ENCODE measurements at places on chromosomes 3 and 15.

DNA sequence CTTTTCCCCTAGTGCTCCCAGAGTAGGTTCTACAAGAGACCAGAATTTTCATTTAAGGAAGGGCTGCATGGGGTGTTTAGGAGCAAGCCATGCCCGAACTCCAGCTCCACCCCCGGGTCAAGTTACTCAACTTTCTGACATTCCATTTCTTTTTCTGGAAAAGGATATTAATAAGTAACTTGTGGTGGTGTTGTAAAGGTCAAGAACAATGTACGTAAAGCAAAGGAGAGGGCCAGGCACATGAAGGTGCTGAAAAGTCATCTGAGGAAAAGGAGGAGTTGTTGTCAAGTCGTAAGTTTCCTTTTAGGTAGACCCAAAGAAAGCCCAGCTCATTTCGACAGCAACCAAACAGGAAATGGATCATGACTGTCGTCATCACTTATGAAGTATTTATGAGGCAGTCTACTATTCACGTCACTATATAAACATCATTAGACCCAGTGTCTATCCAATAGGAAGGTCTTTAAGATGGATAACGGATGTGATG, 319.6 kb upstream of the IL12A start:
- no peak for DNase-seq

GRCh38 chr15:87873516-87873915, 383.0 kb downstream of the NTRK3 start:
- DNase-seq: no peak

GRCh38 chr3:21393683-21394311, 357.2 kb downstream of the ZNF385D start:
- no peak for DNase-seq

DNA sequence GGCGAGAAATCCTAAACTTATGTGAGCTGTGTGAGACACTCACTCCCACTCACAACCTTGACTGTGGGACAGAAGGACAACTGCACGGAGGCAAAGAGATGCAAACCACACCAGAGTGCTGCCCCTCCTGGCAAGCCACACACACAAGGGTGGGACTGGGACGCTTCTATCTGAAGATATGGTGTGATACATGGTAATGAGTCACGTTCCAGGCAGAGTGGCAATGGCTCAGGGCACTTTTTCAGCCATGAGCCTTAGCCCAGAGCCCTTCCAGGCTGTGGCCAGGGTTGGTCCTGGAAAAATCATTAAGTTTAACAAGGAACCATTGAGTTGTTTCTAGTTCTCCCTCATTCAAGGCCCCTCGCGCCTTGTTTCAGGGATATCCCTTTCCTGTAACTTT, 56.1 kb downstream of the WNT5A start:
- DNase-seq: no peak

DNA sequence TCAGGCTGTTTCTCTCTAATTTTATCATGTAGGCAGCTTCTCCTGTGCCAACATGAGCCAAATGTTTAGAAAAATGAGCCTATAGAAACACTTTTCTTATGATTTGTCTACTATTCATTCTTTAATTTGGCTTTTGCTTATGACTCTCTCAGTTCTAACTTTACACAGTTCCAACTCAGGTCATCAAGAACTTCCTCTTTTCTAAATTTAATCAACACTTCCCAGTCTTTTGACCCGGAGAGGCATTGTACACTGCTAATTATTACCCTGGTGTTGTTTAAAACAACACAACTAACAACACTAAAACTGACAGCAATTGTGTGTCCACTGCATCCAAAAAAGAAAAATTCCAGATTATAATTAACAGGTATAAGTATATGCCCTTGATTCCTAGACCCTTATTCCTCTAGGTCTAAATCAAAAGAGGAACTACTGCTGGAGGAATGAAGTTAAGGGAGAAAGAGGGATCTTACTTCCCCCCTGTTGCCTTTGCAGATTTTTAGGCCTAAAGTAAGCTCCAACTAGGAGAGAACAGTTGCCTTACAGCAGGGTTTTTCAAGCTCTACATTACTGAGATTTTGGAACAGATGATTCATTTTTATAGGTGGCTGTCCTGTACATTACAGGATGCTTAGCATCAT, 332.2 kb upstream of the GOLIM4 start:
- no peak for DNase-seq

DNA sequence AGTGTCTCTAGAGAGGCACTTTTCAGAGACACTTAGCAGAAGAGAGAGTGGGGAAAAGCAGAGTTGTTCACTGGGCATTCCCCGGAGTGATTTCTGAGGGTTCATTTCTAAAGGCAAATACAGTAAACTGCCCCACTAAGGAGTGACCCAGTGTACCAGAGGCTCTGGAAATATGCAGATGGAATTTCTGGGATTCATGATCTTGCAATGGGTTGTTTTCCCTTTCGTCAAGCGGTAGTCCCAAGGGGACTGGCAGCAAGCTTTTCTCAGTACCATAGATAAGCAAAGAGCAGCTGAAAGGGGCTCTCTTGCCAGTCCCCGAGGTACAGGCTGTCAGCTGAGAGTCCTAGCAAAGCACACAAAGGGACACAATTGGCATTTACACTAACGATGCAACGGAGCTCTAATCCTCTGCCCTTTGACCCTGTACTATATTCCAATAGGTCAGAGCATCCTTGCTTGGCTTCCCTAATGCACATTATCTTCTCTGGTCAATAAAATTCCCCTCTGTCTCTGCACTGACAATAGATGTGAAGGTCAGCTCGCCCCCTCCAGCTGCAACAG, 155.6 kb downstream of the SEMA6D start:
- peak; percentile 6 for DNase-seq

- DNase-seq: no peak
Measured at GRCh38 chr3:19931180-19931692, 2.8 kb downstream of the EFHB start.

- no peak for DNase-seq
Measured at GRCh38 chr3:32876920-32877319, 59.1 kb downstream of the TRIM71 start.

DNA sequence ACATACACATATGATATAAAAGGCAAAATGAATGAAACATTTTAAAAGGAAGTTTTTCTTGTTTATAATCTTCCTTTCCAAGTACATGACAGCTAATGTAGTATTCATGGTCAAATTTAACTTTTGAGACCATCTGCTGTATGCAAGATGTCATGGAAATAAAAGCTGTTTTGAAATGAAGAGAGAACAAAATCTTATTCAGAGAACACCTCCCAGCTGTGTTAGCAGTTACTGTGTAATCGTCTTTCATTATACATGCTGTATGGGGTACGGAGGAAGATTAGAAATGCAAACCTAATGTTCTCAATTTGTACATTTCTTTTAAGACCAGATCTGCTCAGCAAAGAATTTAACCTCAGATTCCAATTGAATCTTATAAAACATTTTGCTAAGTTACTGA, 1182.3 kb downstream of the OTOL1 start:
- DNase-seq: no peak

GRCh38 chr3:23821858-23822257, 16.1 kb downstream of the UBE2E1 start:
- DNase-seq: no peak

GRCh38 chr15:37733628-37734027, 200.8 kb upstream of the TMCO5A start:
- no peak for DNase-seq

- DNase-seq: no peak
Measured at GRCh38 chr3:169591159-169591951, 72.2 kb downstream of the MECOM start.

GRCh38 chr15:57922776-57923175, 142.7 kb downstream of the ALDH1A2 start:
- no peak for DNase-seq

DNA sequence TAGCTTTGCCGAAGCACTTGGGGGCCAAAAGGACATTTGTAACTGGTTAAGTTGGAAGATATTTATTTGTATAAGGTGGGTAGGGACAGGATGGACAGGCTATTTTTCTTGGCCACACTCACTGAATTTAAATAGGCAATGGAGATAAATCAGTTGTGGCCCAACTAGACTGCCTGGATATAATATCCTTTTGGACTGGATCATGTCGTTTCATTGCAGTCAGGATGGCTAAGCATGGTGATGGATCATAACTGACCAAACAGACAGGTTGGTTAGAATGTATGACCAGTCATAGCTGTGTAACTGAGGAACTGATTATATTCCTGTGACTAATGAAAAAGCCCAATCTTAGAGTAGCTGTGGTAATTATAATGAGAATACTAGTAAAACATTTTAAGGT, 284.0 kb downstream of the LPP start:
- no peak for DNase-seq

- DNase-seq: no peak
Measured at GRCh38 chr15:84570164-84570735, 30.6 kb upstream of the ZSCAN2 start.

DNA sequence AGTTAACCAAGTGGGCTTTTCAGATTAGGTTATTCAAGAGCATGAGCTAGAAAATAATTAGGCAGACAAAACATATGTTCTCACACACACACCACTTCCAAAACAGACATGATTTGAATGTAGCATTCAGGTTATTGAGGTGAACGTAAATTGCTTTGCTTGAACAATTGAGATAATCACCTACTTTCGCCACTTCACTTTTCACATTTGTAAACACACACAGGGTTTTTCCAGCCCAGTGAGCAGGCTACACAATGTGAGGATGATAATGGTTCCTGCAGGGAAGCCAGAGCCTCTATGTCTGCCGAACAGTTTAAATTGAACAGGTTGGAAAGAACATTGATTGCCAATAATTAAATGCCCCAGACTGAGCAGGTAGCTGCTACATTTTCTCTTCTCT, 560.8 kb downstream of the OCA2 start:
- DNase-seq: peak; percentile 86

- no peak for DNase-seq
Measured at GRCh38 chr3:196344663-196345062, 6.5 kb upstream of the TM4SF19 start.

GRCh38 chr3:149701977-149702350, 44.1 kb upstream of the WWTR1 start:
- DNase-seq: no peak

GRCh38 chr15:54032066-54032465, 53.8 kb downstream of the UNC13C start:
- DNase-seq: no peak

GRCh38 chr3:3744826-3745225, 54.4 kb upstream of the LRRN1 start:
- no peak for DNase-seq

DNA sequence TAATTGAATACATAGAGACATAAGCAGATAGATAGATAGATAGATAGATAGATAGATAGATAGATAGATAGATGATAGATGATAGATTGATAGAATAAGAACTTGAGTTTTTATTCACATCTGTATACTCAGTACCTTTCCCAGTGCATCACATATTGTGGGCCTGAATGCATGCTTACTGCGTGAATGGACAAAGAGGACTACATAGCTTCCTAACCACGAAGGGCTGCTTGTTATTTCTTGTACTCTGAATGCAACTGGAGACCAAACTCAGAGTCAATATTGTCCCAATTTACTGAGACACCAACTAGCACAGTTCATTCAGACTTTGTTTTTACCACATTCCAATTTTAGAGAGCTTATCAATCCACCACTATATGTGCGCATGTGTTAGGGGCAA, 422.9 kb upstream of the GRM7 start:
- DNase-seq: no peak

- peak; percentile 9 for DNase-seq
Measured at GRCh38 chr3:151210676-151211381, 7.8 kb upstream of the GPR171 start.

DNA sequence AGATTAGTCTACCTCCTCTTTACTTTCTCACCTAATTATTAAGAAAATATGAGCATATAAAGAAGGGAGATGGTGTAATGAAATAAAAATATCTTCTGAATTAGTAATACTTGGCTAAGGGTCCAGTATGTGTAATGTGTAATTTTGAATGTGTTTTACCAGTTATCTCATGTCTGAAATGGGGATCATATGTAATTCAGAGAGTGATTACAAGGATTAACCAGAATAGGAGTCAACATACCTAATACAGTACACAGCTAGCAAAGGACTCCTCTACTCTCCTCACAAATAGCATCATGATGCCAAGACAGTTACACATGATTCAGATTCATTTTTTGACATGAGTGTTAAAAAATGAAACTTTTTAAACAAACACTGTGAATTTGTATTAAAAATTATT, 570.4 kb downstream of the SI start:
- no peak for DNase-seq

- DNase-seq: no peak
Measured at GRCh38 chr3:152193673-152194267, 75.0 kb upstream of the MBNL1 start.

GRCh38 chr3:152910966-152911365, 76.0 kb downstream of the P2RY1 start:
- DNase-seq: no peak

- no peak for DNase-seq
Measured at GRCh38 chr3:66029014-66029413, 9.7 kb downstream of the MAGI1 start.

DNA sequence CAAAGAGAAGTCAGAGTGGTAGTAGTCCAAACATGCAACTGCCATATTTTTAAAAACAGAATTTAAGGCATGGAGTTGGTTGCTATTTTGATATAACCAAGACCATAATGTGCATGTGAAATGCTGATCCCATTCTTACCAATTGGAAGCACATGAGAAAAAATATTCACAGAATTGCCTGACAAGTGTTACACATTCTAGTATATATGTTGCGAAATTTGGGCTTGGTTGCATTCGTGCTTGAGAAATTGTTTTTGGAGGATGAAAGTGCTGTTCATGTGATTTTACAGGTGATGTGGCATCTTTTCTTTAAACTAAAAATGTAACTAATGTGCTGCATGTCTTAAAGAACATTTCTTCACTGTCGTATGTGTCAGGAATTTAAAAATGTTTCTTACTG, 199.7 kb downstream of the CHL1 start:
- DNase-seq: no peak

DNA sequence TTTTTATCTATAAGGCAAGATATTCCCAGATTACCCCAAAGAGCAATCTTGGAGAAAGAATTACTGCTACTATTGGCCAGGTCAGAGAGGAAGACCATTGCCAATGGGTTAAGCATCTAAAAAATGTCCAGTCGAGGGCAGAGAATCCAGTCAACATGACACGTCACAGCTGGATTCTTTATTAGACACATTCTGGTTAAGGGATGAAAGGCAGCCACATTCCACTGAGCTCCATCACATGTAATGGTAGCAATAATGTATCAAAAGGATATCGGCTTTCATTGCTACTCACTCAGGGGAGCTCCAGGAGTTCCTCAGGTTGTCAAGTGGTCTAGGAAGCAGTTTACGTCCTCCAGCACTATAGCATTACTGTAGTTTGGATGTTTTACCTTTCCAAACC, 421.1 kb downstream of the PLOD2 start:
- no peak for DNase-seq

- no peak for DNase-seq
Measured at GRCh38 chr3:54206874-54207273, 84.5 kb downstream of the CACNA2D3 start.

- no peak for DNase-seq
Measured at GRCh38 chr3:42440924-42441323, 30.5 kb upstream of the LYZL4 start.

DNA sequence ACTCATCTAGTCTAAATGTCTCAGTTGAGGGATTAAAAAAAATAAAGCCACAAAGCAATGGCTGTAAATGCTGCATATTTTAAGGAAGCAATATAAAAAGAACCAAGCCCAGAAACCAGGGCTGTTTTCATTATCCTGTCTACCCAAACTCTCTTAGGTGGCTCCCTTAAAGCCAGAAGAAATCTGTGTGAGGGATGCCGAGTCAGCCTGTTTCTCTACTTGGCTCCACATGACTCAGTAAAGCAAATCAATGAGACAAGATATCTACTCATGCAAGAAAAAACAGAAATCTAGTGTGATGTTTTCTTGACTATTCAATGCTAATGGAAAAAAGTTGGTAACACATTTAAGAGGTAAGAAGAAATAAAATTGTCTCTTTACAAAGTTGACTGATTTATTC, 296.2 kb downstream of the ZBTB20 start:
- DNase-seq: no peak
